Cortex of kidney (tissue), 1 donor: ENCODE measurements at places on chromosomes 11 and 22.

GRCh38 chr11:94020777-94021481 lies at the start of gene HEPHL1:
HEPHL1 (plus strand) TSS chr11:94021354; CDS start chr11:94021369, 15 bp downstream.
- no peak for DNase-seq

DNA sequence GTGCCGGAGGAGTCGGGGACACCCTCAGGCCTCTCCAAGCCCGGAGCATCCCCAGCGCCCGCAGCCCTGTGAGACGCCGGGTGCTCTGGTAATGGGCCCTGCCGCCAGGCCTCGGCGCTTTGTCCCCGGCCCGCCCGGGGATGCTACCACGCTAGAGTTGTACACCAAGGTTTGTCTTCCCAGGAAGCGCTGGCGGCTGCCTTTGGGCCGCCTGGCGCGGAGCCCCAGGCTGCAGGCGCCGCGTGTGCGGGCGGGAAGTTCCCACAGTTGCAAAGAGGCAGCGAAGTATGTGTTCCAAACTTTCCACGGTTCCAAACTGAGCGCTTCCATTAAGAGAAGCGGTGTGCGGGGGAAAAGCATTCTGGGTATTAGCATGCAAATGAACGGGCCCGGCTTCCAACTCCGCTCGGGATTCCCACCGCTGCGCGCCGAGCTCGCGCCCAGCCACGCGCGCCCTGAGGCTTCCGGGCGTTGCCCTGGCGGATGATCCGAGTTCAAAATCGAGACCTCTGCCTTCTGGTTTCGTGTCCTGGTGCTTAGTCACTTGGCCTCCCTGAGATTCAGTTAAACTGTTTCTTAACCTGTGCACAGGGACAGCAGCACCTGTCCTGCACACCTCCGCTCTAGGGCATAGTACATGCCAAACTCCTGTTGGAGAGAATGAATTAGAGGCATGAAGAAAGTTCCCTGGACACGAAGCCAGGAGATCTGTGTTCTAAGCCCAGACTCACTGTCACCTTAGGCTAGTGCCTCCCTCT lies 1.3 kb upstream of the PATZ1 start:
- DNase-seq = no peak

GRCh38 chr22:18060646-18061620 lies 16.9 kb upstream of the PEX26 start:
- no peak for DNase-seq

- DNase-seq = no peak
These were observed 23.1 kb downstream of the VSTM5 start for GRCh38 chr11:93827363-93827762.

DNA sequence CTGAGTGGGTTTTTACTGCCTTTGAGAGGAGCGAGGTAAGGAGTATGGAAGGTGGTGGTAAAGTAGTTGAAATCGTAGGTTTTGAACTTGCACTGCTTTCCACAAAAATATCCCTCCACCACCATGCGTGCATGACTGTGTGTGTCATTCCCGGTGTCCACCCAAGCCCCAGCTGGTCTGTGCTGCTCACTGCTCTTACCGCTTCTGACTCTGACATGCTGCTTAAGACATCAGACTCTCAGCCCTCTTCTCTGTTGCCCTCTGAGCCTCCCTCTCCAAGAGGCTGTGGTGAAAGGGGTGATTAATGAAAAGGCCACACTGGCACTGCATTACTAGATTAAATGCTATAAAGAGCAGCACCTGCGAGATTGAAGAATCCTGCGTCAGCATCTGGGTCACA lies 128.7 kb downstream of the SPATA19 start:
- no peak for DNase-seq
